ENCODE measurements at places on chromosomes 16 and 17.

DNA sequence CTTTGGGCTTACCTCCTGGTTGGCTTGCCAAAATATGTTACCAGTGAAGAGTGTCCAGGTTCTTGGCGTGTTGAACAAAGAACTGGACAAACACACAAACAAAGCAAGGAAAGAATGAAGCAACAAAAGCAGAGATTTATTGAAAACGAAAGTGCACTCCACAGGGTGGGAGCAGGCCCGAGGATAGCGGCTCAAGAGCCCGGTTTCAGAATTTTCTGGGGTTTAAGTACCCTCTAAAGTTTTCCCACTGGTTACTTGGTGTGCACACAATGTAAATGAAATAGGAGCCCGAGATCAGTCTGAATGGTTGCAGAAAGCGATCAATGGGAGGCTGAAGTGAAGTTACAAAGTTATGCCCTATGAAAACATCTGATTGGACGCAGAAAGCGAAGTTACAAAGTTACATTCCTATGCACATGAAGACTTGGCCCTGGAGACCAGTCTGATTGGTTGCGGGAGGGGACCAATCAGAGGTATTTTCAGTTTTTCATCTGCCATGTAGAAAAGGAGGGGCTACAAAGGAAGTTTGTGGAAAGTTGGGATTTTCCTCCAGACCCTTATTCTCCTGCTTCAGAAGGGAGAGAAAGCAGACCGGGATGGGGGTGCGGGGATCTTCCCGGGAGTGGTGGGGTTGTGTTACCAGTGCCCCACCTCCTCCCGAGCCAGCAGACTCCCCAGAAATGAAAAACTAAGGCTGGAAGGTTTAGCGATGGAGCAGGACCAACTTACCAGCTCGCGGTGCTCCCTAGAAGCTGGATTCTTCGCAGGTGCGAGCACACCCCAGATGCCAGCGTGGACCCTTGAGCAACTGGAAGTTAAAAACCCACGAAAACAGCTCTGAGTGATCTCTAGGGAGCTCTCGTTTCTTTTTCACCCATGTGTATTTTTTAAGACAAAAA is at the start of gene SLFN12:
Gene SLFN12 (minus strand): TSS at position 325 of the 899 bp plus-strand sequence. CDS start 9,472 bp downstream, outside the sequence.
- no peak for DNase-seq

GRCh38 chr17:20996724-20997615 is 45.8 kb downstream of the USP22 start:
- DNase-seq = no peak

DNA sequence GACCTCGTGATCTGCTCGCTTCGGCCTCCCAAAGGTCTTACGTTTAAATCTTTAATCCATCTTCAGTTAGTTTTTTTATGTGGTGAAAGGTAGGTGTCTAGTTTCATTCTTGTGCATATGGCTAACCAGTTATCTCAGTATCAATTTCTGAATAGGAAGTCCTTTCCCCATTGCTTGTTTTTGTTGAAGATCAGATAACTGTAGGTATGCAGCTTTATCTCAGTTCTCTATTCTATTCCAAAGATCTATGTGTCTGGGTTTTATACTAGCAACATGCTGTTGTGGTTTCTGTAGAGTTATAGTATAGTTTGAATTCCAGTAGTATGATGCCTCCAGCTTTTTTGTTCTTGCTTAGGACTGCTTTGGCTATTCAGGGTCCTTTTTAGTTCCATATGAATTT is 65.2 kb downstream of the TNFRSF13B start:
- no peak for DNase-seq

DNA sequence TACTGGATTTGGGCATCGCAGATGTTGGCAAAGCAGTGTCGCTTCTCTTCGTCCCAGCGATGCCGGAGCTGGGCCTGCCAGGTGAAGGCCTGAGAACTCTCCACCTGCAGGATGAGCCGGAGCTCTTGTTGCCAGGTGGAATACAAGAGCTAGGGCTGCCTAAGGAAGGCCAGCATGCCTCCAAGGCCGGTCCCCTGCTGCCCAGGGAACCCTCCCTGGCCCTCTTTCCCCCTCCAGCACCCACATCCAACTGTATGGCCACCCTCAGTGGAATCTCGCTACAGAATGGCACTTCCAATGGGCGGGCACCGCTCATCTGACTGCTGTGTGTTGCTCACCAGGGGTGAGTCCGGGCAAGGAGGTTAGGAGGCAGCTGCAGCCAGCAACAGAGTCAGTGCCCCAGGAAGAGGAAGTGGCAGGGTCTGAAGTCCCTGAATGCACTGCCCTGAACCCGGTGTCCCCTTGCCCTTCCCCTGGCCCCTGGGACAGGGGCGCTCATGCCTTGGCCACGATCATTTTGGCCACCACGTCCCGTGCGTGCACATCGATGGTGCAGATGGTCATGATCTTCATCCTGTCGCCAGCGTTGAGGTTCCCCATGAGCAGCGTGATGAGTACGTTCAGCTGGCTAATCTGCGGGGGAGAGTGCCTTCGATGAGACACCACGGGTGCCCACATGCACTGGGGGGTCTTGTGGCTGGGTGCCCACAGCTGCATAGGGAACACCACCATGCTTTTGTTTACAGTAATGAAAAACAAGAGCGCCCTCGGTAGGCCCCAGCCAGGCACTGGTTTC is 75.8 kb downstream of the DNAH17 start:
- DNase-seq = no peak

DNA sequence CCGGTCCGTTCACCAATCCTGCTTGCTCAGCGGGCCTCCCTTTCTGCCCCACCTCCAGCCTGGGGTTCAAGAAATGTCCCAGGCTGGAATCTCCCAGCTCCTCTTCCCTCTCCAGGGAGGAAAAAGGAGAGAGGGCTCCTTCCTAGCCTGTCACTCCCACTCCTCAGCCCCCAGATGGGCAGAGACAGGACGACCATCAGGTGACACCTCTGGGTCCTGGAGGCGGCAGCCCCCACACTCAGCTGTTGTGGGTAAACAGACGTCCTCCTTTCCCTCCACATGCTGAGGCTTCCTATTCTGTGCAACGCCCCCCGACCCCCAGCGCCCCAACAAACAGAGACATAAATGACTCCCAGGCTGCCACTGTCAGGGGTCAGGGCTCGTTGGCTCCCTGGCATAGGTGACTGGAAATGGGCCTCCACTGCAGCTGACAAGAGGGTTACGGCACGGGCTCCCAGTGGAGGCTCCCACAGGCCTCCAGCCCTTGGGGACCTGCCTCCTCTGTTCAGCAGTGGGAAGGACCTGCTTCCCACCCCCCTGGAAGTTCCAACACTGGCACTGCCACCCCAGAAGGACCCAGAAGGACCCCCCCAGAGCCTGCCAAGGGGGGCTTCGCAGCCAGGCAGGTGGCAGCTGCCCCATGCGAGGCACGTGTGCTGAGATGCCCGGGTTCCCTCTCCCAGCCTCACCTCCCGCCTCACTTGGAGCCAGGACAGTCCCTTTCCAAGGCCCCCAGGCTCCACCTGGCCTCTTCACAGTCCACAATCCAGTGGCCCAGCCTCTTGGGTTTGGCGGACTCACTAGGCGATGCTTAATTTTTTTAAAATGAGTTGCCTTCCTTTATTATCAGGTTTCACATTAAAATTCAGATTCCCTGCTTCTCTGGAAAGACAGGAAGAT is 232.3 kb downstream of the KATNIP start:
- no peak for DNase-seq

DNA sequence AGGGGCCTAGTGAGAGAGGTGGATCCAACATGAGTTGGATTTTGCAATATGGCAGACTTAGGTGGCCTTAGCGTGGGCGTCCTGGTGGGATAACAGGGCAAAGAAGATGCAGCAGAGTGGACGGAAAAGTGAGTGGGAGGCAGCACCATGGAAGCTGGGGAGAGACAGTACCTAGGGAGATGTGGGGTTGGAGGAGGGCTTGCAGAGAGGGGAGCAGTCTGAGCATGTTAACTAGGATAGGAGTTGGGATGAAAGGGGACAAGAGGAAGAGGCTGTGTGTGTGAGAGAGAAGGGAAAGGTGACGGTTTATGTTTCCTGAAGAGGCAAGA is 120.1 kb downstream of the NTN1 start:
- DNase-seq = no peak

- DNase-seq = peak; percentile 44
Observed at GRCh38 chr17:27551701-27552248, 79.2 kb upstream of the LGALS9 start.

DNA sequence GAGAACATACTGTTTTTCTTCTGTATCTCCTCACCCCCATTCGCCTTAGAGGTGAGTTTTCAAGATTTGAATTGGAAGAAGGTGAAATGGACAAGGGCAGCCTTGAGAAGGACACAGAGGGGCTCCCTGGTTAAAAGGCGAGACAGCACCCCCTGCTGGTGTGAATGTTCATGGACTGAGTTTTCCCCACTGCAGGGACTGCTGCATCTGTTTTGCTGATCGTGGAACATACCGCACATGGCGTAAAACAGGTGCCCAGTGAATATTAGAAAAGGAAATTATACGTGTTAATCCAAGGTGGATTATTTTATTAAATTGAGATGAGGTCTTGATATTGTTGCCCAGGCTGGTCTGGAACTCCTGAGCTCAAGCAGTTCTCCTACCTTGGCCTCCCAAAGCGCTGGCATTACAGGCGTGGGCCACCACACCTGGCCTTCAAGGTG is 54.5 kb downstream of the NDE1 start:
- DNase-seq = peak; percentile 58

DNA sequence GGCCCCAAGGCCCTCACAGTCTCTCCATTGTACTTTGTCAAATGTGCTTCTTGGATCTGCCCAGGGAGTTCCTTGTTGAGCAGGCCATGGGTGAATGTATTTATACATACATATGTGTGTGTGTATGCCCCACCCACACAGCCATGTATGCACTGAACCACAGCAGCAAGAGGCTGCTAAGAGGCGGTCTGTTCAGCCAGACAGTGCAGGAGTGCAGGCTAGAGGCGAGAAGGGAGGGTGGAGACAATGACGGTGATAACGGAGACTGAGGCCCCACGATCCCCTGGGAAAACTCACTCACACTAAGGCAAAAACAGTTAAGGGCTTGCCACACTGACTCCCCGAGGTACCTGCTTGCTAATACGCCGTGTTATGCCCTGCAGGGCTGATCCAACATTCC is 151.0 kb upstream of the CDC42EP4 start:
- no peak for DNase-seq

DNA sequence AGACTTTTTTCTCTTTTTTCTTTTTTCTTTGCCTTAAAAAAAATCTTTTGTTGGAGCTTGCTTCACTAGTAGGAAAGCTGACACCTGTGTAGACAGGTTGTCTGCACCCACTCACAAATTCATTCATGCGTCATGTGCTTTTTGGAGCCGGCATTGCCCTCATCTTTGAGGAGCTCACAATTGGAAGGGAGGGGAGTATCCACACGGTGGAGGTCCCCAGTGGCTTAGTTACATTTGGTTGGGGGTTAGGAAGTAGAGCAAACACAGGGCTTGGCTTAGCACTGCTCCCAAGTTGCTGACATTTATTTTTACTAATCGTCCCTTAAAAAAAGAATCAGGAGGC is 18.7 kb upstream of the MEIOB start:
- no peak for DNase-seq

DNA sequence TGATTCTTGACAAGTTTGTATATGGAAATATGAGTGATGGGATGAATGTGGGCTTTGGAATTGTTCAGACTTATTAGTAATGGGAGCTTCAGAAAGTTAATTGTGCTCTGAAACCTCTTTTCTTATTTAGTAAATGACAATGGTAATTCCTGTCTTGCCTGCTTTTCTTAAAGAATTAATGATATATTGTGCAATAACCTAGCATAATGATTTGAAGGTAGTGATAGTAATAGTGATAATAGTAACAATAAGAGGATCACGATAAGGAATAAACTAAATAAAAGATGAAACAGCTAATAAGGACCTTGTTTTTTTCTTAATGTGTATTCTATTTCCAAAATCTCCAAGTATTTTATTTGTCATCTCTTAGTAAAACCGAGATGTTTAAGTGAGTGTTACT is 245.0 kb upstream of the CPHXL start:
- no peak for DNase-seq

- no peak for DNase-seq
Observed at GRCh38 chr16:54649876-54650275, 280.8 kb upstream of the IRX5 start.

DNA sequence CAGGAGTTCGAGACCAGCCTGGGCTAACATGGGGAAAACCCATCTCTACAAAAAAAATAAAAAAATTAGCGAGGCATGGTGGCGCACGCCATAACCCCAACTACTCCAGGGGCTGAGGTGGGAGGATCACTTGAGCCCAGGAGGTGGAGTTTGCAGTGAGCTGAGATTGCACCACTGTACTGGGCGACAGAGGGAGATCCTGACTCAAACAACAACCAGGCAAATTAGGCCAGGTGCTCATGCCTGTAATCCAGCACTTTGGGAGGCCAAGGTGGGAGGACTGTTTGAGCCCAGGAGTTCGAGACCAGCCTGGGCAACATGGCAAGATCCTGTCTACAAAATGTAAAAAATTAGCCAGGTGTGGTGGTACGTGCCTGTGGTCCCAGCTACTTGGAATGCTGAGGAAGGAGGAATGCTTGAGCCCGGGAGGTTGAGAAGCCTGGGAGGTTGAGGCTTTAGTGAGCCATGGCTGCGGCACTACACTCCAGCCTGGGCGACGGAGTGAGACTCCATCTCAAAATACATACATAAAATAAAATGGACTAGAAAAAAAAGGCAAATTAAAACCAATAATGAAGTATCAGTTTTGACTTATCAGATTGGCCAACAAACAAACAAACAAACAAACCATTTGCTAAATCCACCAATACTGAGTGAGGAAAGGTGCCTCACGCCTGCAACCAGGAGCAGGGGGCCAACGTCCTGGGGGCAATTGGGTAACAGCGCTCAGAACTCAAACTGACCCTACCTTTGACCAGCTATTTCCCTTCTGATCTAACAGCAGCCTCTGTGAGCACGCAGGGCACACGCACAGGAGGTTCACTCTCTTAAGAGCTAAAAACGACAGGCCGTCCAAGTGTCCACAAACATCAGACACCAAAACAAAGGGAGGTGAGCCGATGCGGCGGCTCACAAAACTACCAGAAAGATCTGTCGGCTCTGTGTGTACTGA is 19.4 kb upstream of the FASN start:
- no peak for DNase-seq

- DNase-seq = no peak
Observed at GRCh38 chr16:81738783-81739496, 40.2 kb upstream of the PLCG2 start.

DNA sequence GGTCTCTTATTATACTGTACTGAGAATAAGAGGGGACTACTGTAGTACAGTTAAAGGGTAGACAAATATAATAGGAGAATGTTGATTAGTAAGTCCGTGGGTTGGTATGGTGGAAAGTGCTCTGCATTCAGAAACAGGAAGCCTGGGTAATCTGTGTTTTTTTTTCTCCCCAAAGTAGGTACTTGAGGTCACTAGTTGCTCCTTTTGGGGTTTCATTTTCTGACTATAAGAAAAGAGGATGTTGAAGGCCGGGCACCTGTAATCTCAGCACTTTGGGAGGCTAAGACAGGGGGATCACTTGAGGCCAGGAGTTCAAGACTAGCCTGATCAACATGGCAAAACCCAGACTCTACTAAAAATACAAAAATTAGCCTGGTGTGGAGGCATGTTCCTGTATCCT is 42.0 kb upstream of the MMD start:
- DNase-seq = no peak
